ENCODE measurements at places on chromosomes 7 and 10.

DNA sequence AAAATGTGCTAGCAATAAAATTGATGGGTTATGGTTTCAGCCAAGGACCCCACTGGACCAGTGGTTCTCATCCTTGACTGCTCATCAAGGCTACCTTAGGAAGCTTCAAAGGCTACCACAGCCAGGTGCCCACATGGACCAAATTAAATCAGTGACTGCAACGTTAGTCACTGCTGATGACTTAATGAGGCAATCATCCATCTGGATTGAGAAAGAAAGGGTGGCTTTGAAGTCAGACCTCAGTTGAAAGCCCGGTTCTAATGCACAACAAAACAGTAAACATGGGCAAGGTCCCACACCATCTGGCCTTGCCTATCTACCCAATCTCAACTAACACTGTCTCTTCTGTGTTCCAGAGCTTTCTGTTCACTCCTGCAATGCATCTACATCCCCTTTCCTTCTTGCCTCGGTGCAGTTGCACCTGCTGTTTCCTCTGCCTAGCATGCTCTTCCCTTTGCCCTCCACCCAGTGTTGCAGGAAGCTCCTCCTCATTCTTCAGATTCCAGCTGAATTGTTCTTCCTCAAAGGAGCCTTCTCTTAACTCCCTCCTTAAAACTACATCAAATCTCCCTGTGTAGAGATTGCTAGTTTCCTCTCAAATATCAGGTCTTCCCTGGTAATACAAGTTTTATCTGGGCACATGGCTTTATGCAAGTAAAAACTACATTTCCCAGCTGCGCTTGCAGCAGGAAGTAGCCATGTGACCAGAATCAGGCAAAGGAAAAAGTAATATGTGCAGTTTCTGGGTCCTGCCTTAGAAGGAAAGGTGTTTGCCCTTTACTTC lies 10.3 kb upstream of the KCNK18 start:
- DNase-seq, result no peak

- DNase-seq, result no peak
Observed at GRCh38 chr10:102299873-102300272, 54.5 kb downstream of the GBF1 start.

- DNase-seq, result no peak
Observed at GRCh38 chr7:99167072-99167471, 23.2 kb upstream of the SMURF1 start.

- DNase-seq, result peak; percentile 72
Observed at GRCh38 chr10:133520193-133520738, 6.9 kb upstream of the CYP2E1 start.

DNA sequence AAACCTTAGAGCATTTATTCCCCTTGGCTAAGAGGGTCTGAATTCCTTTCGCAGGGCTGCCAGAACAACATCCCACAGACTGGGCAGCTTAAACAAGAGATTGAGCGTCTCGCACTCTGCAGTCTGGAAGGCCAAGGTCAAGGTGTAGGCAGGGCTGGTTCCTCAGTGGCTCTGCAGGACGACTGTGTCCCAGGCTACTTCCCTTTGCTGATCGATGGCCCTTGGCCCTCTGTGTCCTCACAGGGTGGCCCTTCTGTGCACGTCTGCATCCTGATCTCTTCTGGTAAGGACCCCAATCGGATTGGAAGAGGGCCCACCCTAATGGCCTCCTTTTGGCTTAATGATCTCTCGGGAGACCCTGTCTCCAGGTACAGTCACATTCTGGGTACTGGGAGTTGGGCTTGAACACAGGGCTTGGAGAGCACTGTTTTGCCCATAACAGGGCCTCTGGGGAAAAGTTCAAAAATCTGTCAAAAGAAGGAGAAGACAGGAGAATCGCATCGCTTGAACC lies 35.1 kb upstream of the DNAJB6 start:
- DNase-seq, result no peak

GRCh38 chr7:135684136-135684535 lies 21.8 kb downstream of the STMP1 start:
- DNase-seq, result no peak

- peak; percentile 96 for DNase-seq
Observed at GRCh38 chr10:69045441-69046300, 42.2 kb upstream of the SRGN start.

DNA sequence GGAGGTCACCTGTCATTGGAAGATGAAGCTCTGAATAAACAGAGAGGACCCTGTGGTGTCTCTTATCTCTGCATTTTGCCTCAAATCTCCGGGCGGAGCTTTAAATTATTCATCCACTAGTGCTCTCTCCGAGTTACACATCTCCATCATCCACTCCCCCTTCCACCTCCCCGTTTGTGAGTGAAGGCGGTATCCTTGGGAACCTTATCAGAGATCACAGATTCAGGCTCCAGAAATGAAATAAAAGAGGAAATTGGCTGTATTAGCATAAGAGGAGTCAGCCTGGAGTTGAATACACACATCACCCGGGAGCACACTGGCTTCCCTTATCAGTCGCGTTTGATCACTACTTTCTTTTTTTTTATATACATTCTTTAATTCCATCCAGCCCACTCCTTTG lies 1184.8 kb downstream of the GATA3 start:
- DNase-seq, result no peak

- DNase-seq, result no peak
Observed at GRCh38 chr10:75350791-75351190, 50.8 kb downstream of the ZNF503 start.

- no peak for DNase-seq
Observed at GRCh38 chr10:43846968-43847367, 198.3 kb upstream of the ZNF32 start.

GRCh38 chr10:104374591-104374990 lies 21.0 kb downstream of the CFAP58 start:
- DNase-seq, result no peak

DNA sequence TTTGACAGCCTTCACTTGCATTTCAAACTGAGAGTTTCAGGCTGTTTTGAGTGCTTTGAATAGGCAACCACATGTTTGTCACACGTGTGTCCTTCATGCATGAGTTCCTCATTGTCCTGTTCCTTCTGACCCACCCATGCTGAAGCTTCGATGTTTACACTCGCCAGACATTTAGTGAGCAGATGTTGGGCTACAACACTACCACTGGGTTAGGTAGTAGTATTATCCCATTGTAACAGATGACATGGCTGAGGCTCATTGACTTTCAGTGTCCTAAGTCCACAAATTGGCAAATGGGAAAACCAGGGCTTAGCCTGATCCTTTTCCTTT lies 456.1 kb downstream of the PHTF2 start:
- no peak for DNase-seq

- no peak for DNase-seq
Observed at GRCh38 chr7:83579740-83580139, 69.2 kb downstream of the SEMA3E start.

- DNase-seq, result no peak
Observed at GRCh38 chr10:86642499-86642898, 11.8 kb upstream of the OPN4 start.

GRCh38 chr7:76182225-76182960 lies 19.3 kb upstream of the SRRM3 start:
- DNase-seq, result no peak

GRCh38 chr10:16817125-16818019 lies at the start of gene RSU1:
Gene RSU1, minus strand, starts transcription at chr10:16817424. Its CDS starts 343 bp downstream, at chr10:16817081.
- DNase-seq, result peak; percentile 99

- no peak for DNase-seq
Observed at GRCh38 chr7:17105701-17106100, 192.8 kb upstream of the AHR start.

DNA sequence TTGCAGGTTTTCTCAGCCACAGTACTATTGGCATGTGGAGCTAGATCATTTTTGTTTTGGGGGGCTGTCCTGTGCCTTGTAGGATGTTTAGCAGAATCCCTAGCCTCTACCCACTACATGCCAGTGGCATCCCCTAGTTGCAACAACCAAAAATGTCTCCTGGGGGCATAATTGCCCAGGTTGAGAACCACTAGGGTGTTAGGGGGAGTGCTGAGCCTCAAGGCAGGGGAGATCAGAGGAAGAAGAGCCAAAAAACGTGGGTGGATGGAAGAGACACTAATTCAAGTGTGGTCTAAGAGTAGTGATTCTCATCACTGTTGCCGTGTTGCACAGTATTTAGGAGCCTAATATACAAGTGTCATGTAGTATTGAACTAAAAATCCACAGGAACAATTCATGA lies 31.7 kb upstream of the CCNY start:
- DNase-seq, result no peak

DNA sequence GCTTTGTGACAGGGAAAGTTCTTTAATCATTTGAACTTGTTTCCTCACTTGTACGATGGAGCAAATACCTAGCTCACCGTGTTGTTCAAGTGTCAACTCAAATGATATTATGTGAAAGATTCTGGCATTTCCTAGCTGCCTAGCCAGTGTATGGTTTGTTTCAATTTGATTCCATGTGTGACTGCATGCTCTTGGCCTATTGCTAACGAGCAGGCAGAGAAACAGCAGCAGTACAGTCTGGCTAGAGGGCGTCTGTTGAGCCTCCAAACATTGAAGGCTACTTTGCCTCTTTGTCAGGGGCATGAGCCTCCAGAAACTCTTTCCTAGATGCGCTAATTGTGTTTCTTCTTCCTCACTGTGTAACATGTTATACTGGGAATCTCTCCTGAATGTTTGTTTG lies 417.4 kb downstream of the EXOC4 start:
- no peak for DNase-seq

DNA sequence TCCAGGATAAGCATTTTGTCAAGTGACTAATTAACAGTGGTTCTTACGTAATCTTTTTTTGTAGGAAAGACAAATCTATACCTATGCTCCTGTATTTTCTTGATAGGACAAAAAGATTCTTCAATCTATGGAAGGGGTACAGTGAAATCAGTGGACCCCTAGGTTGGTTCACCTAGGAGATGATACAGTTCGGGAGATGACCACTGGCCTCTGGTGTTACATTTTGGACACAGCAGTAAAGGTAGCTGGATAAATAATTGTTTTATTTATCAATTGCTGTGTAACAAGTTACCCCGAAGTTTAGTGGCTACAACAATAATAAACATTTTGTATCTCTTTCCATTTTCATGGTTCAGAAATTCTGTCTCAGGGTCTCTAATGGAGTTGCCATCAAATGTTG lies 288.2 kb upstream of the MAGI2 start:
- DNase-seq, result no peak

DNA sequence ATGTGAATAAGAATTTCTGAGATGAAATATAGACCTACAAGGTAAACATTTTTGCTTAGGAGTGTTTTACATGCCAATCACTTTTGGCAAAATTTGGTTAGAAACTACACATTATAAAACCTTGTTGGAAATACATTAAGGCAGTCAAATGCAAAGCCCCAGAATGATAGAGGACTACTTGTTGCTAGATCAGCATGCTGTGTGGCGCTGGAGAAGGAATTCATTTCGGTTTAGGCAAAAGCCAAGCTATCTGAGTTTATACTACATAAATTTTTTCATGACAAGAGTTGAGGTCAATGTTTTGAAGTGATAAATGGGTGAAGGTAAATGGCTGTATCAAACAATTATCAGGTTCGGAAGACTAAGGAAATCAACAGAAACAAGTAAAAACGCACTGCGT lies 2.3 kb downstream of the BMPER start:
- DNase-seq, result no peak

DNA sequence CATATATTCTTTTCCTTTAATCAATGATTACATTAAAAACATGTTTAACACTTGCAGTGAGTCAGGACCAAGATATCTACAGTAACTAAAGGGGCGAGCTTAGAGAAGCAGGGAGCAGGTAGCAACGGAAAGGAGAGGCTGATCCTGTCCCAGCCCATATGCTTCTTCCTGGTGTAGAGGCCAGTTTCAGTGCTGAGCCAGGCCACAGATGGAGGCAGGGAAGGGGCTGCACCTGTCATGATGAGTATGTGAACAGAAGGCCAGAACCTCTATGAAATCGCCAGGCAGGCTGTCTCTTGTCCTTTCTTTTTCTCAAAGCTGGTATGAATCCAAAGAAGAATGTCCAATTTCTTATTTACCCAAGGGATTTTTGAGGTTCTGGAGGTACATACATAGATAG lies 16.3 kb downstream of the REEP3 start:
- no peak for DNase-seq

GRCh38 chr10:113922787-113923570 lies 68.5 kb downstream of the NHLRC2 start:
- no peak for DNase-seq

GRCh38 chr7:5117095-5117970 lies 71.7 kb downstream of the RBAK start:
- DNase-seq, result no peak

DNA sequence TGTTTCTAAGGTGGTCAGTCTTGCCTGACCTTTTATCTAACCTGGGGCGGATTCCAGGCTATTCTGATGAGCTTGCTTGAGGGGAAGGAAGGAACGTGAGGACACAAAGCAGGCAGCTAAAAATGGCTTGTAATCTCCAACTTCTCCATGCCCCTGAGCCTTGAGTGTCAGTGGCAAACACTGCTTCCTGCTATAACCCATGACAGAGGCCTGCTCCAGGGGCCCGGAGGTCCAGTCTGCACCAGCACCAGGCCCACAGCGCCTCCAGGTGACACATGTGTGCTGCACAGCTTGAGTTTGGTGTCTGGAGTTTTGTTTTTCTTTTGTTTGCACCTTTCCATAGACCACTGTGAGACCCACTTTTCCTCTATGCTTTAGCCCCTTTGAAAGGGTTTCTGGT lies 207.9 kb downstream of the PAXIP1 start:
- no peak for DNase-seq

- no peak for DNase-seq
Observed at GRCh38 chr10:44870031-44870430, 41.1 kb upstream of the TMEM72 start.
